ENCODE measurements at places on chromosomes 16 and 17.

DNA sequence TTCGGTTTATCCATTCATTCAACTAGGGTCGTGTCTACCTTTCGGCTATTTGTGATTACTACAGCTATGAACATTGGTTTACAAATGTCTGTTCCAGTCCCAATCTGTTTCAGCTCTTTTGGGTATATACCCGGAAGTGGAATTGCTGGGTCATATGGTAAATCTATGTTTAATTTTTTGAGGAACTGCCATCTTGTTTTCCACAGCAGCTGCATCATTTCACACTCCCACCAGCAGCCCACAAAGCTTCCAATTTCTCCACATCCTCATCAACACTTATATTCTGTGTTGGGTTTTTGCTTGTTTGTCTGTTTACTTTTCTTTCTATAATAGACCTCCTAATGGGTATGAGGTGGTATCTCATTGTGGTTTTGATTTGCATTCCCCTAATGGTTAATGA, 48.7 kb upstream of the GINS3 start:
- no peak for DNase-seq

GRCh38 chr16:20763461-20764232, at the start of gene ACSM3:
Gene ACSM3, plus strand, starts transcription at chr16:20764014. Its CDS starts 6,021 bp downstream, at chr16:20770035.
- DNase-seq = peak; percentile 63

GRCh38 chr17:67577429-67578141, 140.2 kb upstream of the NOL11 start:
- DNase-seq = no peak

- DNase-seq = peak; percentile 24
These were observed 42.9 kb upstream of the TEKT3 start for GRCh38 chr17:15384142-15384787.

GRCh38 chr17:78958641-78959127, 21.0 kb downstream of the LGALS3BP start:
- DNase-seq = no peak

- no peak for DNase-seq
These were observed 49.9 kb upstream of the COX10 start for GRCh38 chr17:14019186-14019956.

GRCh38 chr17:42116705-42117396, 4.3 kb downstream of the KAT2A start:
- peak; percentile 89 for DNase-seq

DNA sequence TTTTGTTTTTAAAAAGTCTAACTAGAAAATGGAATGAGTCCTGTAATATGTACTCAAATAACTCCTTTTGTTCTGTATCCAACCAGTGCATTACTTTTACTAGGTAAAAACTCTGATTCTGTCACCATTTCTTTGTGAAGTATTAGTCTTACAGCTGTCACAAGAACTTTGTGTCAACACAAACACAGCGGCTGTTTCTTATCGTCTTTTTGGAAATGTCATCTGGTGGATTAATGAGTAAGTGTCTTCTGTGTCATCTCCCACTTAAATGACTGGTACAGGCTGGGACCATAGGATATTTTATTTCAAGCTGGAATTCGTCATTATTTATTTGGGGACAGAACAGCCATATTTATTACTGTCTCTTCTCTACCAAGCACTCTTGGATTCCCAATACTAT, 19.1 kb upstream of the ALDH3A2 start:
- no peak for DNase-seq

DNA sequence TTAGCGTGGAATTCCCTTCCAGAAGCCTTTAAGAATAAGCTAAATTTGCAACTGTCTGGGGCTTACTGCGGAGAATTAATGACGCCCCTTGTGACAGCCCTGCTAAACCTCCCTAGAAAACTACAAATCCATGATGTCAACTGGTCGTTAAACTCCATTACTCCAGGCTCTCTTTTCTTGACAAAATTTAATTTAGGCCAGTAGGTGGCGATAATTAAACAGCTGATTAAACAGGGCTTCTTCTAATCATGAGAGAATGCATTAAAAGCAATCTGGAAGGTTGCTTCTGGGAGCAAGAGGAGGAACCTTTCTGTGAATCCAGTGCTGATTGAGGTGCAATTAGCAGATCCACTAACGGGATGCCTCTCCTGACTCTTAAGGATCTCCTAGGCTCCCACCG, 8.1 kb upstream of the NLRP1 start:
- DNase-seq = no peak

DNA sequence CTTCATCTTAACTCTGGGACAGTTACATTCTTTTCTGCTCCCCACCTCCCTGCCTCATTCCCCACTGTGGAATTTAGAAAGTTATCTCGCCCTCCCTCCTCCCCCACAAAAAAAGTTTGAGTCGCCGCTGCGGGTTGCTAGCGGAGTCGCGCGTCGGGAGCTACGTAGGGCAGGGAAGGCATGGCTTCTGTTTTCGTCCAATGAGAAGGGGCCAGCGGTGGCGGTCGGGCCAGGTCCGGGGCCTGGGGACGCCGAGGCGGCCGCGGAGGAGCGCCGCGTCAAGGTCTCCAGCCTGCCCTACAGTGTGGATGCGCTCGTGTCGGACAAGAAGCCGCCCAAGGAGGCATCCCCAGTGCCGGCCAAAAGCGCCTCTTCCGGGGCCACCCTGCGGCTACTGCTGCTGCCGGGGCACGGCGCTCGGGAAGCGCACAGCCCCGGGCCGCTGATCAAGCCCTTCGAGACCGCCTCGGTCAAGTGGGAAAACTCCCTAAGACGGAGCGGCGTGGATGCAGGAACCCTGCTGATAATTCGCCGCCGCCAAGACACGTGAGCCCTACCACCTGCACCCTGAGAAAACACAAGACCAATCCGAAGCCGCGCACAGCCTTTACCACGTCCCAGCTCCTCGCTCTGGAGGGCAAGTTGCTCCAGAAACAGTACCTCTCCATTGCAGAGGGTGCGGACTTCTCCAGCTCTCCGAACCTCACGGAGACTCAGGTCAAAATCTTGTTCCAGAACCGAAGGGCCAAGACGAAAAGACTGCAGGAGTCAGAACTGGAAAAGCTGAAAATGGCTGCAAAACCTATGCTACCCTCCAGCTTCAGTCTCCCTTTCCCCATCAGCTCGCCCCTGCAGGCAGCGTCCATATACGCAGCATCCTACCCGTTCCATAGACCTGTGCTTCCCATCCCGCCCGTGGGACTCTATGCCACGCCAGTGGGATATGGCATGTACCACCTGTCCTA, 8.9 kb downstream of the OR4D1 start:
- DNase-seq = peak; percentile 8

DNA sequence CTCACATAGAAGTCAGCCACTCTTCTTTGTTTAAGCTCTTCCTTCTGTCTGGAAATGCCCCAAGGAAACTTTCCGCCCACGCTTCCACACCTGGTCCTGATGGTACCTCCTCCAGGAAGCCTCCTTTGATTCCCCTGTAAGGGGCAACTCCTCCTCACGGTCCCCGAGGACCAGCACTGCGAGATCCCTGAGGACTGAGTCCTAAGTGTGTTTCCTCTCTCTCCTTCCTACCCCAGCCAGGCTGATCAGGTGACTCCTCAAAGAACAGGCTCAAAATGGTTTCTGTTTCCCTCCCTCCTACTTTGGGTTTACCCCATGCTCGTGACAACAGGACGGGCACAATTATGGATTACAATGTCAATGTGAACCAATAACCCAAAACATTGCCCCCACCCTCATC, 63.0 kb upstream of the MED9 start:
- DNase-seq = no peak

Measured in thyroid gland (tissue), 4 donors.